ENCODE measurements at places on chromosomes 12 and 14.

GRCh38 chr14:102993523-102993922 is 63.8 kb downstream of the CDC42BPB start:
- no peak for DNase-seq

DNA sequence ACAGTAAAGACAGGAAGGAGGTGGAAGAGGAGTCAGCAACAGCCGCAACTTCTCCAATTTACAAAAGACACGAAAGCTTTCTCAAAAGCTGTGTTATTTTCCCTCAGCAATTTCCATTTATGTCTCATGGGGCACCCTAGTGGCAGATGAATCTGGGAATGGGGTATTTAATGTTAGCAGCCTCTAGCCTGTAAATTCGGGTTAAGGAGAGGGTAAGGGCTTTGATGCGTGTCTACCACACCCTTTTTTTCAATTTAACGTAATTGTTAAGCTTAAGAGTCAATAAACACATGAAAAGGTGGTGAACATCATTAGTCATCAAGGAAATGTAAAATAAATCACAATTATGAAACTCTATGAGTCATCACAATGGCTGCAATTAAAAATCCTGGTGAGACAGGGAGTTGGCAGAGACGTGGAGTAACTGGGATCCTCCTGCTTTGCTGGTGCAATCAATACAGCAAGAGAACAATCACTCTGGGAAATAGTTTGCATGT is 986.4 kb downstream of the AACS start:
- DNase-seq, result no peak

DNA sequence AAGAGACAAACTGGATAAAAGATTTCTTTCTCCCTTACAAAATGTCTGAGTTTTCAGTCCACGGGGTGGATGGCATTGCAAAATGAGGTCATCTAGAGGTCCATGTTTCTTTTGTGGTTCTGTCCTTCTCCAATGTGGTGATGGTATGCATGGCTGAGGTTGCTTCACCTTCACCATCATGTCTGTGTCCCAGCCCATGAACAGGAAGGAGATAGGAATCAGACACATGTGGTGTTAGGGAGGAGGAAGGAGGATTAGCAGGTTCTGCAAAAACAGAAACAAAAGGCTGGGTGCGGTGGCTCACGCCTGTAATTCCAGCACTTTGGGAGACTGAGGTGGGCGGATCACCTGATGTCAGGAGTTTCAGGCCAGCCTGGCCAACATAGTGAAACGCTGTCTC is 11.0 kb upstream of the AEBP2 start:
- DNase-seq, result no peak

GRCh38 chr12:117105902-117106301 is 6.7 kb upstream of the TESC start:
- DNase-seq, result no peak

DNA sequence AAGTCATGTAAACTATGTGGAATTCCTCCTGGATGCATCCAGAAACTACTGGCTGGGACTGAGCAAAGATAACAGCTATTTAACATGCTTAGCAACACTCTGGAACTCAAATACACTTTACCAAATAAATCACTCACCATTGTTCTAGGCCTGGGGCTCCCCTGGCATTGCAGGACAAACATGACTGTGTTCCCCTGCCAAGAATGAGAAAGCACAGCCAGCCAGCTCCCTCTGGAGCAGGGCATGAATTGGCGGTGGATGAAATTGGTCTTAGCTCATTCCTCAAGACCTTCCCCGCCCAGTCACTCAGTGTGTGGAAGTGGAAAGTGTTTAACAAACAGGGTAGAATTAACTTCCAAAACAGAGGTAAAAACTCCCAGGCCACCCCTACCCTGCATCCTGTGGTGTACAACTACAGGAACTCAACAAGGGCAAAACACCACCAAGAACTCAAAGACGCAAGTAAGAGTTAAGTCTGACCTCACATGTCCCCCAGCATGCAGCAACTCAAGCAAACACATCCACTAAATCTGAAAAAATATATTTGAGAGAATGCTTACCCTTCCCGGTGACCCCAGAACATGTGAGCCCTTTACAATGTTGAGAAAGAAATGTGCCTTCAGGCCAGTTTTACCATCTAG is 58.4 kb upstream of the BDKRB2 start:
- no peak for DNase-seq
